NCI-H1105 (cell line): ENCODE measurements at places on chromosomes 5 and 9.

DNA sequence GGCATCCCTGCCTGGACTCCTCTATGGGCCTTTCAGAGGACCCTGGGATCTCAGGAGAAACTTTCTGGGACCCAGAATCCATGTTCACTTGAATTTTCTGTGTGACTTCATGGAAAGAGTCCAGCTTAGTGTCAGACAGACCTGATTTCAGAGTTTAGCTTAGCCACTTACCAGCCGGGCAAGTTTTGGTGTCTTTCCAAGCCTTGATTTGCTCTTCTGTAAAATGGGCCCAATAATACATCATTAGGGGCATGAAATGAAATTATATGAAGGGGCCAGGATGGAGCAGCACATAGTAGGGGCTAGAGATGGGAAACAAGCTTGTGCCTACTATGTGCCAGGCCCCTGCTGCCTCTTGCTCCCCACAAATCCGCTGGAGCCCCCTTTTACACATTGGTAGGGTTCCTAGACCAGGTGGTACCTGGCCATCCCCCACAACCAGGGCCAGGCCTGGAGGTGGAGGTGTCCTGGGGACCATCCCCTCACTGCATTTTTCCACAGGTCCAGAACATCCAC, 33.2 kb upstream of the RPL26L1 start:
- no peak for DNase-seq

GRCh38 chr5:140075371-140075770, 32.3 kb upstream of the NRG2 start:
- no peak for DNase-seq

GRCh38 chr9:117120061-117120460, 294.8 kb downstream of the ASTN2 start:
- DNase-seq: no peak

- no peak for DNase-seq
These were observed 238.6 kb downstream of the FANCC start for GRCh38 chr9:95078939-95079338.

- no peak for DNase-seq
These were observed 153.6 kb downstream of the MSX2 start for GRCh38 chr5:174877987-174878386.

DNA sequence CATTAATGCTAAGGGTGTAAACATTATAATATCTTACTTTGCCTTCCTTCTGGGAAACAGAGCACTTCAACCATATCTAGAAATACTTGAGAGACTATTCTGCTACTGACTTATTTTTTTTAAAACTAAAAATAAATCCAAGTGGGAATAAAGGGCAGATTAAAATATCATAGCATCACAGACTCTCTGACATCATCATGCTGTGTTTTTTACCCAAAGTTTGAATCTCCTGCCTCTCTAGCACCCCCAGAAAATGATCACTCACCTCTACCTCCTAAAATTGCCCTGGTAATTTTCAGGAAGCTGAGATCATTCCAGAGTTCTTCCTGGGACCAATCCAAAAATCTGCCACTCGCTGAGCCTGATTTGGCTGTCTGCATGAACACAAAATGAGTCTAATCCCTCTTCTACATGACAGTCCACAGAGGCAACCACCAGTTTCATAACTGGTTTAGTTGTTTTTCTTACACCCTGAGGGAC, 813.8 kb upstream of the DMAC1 start:
- DNase-seq: no peak

GRCh38 chr5:89972901-89973300, 436.7 kb downstream of the CETN3 start:
- DNase-seq: no peak

- DNase-seq: no peak
These were observed 354.6 kb downstream of the SLIT3 start for GRCh38 chr5:168946363-168946762.

- DNase-seq: no peak
These were observed 9.8 kb downstream of the TGFBI start for GRCh38 chr5:136038635-136039034.

- no peak for DNase-seq
These were observed 154.4 kb upstream of the COL5A1 start for GRCh38 chr9:134487066-134487710.

- no peak for DNase-seq
These were observed 96.6 kb downstream of the ISL1 start for GRCh38 chr5:51479840-51480239.

DNA sequence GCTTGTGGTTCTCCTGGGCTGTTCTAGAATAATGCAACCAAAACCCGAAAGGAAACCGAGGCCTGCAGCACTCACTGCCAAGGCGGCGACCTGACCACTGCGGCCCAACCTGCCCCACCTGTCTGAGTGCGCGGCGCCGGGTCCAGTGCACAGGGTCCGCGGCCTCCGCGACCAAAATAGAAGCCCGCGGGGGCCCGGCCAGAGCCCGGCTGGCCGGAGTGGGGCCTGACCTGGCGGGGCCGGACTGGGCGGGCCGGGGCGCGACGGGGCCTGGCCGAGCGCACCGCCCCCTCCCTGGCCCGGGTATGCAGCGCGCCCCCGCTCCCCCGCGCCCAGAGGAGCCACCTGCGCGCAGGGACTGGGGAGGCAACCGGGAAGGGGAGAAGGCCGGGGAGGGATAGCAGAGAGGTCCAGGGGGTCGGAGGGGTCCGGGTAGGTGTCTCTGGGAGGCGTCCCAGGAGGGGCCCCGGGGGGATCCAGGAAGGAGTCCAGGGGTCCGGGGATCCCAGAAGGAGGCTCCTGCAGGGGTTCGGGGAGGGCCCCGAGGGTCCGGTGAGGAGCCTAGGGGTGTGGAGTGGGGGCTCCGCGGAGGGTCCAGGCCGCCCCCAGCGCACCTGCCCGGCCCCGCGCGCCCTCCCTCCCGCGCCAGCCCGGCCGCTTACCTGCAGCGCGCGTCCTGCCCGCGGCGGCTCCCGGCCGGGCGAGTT, 503 bp downstream of the SEMA4D start:
- DNase-seq: no peak

DNA sequence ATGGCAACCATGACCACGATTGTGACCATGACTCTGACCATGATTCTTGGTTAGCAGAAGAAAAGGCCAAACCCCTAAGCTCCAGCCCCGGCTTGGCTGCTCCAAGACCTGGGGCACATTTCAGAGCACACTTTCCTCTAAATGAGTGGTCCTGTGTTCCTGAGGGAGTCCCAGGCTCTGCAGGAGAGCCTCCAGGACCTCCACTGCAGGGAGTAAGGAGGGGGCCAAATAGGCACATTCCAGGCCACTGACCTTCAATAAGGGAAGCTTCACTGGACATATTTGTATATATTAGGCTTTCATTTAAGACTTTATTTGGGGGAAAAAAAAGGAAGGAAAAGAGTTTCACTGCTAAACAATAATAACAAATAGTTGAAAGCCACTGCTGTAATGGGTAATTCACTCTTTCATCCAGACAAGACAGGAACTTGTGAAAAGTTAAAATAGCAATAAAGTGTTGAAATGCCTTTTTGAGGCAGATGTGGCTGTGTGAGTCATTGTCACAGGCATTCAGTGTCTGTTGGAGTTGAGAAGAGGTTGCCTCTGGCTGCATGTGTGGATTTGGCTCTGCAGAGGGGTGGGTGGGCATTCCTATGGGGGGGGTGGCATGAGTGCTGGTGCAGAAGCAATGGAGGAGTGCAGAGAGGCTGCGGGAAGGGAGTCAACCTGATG, 63.9 kb upstream of the TGFBR1 start:
- DNase-seq: no peak

DNA sequence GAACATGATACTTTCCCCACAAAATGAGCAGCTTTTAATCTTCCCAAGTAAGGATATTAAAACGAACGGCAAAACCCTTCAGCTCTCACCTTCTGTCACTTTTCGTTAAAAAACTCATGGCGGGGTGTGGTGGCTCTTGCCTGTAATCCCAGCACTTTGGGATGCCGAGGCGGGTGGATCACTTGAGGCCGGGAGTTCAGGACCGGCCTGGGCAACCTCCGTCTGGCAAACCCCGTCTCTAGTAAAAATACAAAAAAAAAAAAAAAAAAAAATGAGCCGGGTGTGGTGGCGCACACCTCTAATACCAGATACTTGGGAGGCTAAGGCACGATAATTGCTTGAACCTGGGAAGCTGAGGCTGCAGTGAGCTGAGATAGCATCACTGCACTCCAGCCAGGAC, 902 bp downstream of the TMED9 start:
- DNase-seq: no peak

DNA sequence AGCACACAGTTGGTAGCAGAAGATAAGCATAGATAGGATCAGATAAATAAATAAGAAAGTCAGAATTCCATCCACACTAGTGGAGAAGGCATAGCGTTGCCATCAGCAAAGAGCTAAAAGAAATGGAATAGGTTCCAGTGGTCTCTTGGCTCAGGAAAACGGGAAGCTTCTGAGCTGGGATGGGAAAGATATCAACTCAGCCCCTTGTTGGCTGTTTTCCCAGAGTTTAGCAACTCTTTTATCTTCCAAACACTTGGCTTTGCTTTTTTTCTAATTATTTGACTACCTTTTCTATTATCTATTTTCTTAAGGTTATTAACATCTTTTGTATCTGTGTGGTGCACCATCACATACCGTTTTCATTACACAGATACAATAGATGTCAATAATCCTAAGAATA, 445.7 kb upstream of the TRPC7 start:
- DNase-seq: no peak

DNA sequence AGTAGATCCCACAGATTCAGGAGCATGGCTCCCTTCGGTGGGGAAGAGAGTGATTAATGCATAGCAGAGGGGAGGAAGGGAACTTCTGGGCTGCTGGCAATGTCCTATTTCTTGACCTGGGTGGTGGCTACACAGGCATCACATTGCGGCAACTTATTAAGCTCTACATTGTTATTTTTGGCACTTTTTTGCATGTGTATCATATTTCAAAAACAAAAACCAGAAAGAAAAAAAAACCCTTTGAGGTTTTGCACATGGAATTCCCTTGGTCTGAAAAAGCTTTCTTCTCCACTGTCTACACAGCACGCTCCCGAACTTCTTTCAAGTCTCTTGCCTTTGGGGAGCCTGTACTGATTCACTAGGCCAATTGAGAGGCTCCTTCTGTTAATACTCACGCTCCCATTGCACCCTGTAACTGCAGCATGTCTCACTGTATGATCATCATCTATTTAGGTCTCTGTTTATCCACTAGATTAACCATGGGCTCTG, 25.1 kb downstream of the CEMIP2 start:
- no peak for DNase-seq

- no peak for DNase-seq
These were observed 39.3 kb upstream of the TNC start for GRCh38 chr9:115157245-115157674.

DNA sequence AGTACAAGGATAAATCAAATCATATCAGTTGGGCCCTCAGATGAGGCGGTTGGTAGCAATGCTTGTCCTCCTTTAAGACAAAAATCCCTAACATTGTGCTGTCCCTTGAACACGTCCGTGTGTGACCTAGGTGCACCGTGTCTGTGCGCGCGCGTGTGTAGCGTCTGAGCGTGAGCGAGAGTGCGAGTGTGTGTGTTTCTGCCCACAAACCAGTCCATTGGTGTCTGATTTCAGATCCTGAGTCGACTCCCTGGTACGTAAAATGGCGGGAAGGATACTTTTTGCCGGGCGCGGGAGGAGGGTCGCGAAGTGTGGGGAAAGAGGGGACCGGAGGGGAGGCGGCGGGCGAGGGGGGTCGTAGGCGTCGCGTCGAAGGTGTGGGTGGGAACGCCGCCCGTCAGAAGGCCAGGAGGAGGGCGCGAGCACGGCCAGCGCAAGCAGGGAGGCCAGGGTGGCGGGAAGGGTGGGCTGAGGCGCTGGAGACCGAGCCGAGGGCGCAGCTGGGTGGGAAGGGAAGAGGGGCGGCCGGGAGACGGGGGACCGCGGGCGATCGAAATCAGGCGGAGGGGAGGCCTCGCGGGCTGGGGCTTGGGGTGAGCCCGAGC, 8.9 kb downstream of the OTP start:
- DNase-seq: no peak

GRCh38 chr5:122849771-122850170, 4.4 kb downstream of the SNX24 start:
- DNase-seq: no peak

GRCh38 chr5:163619951-163620350, 114.5 kb downstream of the MAT2B start:
- no peak for DNase-seq

DNA sequence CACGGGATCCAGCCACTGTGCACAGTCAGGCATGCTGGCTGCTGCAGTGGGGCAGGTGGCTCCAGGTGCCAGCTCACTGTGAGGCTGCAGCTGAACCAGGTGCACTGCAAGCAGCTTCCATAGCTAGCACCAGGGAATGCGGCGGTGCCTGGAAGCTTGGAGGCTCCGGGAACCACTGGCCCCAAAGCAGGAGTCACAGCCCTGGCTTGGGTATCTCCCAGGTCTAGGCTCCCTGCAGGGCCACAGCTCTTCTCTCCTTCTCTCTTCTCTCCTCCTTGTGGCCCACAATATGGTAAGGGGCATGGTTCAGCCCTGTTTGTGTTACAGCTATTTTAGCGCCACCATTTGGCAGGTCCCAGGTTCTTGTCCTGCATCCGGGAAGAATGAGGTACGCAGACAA, 6.7 kb upstream of the MTMR12 start:
- no peak for DNase-seq

GRCh38 chr5:60402161-60402785, 297.7 kb downstream of the DEPDC1B start:
- no peak for DNase-seq

DNA sequence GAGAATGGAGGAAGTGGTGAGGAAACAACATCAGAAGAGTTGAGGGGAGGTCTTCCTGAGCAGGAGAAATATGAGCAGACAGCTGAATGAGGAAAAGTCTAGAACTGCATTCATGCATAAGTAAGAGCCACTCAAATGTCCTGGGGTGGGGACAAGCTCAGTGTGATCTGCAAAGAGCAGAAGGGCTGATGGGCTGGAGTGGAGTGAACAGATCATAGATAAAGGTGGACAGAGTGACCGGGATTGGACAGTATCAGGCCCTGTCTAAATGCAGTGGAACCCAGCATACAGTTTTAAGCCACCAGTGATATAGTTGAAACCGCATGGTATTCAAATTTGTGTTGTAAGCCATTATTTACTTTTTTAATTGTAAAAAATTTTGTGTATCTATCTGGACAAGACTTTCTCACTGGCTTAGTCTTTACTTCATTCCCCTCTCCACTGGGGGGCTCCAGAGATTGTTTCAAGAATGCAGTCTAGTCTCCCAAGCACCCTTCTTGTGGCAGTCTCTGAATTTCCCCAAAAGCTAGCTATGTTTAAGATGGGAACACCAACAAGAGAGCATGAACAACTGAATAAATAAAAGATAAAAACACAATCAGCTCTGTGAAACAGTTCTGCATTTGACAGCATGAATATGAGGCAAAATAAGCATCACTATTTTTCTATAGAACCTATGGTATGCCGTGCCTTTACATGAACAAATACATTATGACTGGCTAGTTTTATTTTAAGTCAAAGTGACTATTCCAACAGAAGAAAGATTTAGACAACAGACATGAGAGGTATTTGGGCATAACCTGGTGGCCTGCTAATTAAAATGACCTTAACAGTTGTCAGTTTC, 10.7 kb upstream of the STK32A start:
- DNase-seq: peak; percentile 24

DNA sequence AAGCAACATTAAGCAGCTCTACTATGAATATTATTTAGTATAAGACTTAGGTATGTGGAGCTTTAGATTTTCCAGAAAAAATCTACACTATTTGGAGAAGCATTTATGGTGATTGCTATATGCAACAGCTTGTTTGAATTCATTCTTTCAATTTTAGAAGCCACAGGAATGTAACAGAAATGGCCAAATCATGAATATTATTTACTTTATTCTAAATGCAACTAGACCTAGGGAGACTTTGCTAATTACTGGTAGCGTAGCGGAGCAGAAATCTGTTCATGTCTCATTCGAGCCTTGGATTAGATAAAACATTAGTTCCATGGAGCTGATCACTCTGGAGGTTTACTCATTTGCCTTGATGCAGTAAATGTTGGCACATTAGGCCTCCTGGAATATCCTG, 290.2 kb downstream of the ZNF608 start:
- DNase-seq: no peak
